Activated CD4-positive, alpha-beta T cell treated with anti-CD3 and anti-CD28 coated beads, Interleukin-2, amount 10 ng/mL, durations not matched to agents 24 days and 14 days (primary cell): ENCODE measurements at places on chromosomes 7 and 10. TPM values are rescaled to one million over a fixed set of nuclear protein-coding genes. Genes with fewer than 3 reads are reported as not detected.

- no peak overlapping the region for H3K4me3 ChIP-seq
- no peak for DNase-seq
- H3K36me3 ChIP-seq = peaks cover 70% of the 10 kb centered on the region
- no peak overlapping the region for H3K27ac ChIP-seq
Observed at GRCh38 chr10:128116851-128117615, 9.2 kb downstream of the MKI67 start.

Gene LIPK
- not detected in 2 replicates for total RNA-seq

DNA sequence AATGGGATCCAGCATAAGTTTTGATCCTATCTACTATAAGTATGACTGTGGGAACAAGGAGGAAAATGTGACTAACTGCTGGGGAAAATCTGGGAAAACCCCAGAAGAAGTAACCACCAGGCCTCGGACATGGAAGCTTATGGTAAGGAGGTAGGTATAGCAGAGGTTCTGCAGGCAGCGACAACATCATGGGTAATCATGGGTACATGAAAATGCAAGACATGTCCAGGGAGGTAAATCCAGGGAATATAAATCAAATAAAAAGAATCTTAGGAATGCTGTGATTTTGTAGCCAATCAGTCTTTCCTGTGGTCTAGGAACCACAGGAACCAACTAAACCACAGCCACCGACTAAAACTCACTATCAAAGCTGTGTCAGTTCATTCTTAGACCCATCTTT lies 168.3 kb upstream of the NPY start:
- no peak for DNase-seq
- no peaks in the 10 kb centered on the region for H3K27me3 ChIP-seq
- H3K36me3 ChIP-seq = no peaks in the 10 kb centered on the region
- no peak overlapping the region for H3K4me3 ChIP-seq
- H3K4me1 ChIP-seq = no peaks in the 10 kb centered on the region

GRCh38 chr7:137642472-137642871 lies 204.3 kb downstream of the DGKI start:
- DNase-seq = no peak
- peaks cover 4% of the 10 kb centered on the region for H3K27me3 ChIP-seq
- H3K4me1 ChIP-seq = peaks cover 1% of the 10 kb centered on the region
- no peaks in the 10 kb centered on the region for H3K36me3 ChIP-seq

Gene LMBR1
- 57.0 and 63.6 TPM in 2 replicates for total RNA-seq

GRCh38 chr7:32415936-32416335 lies 74.2 kb downstream of the LSM5 start:
- no peak for DNase-seq
- H3K27ac ChIP-seq = no peak overlapping the region
- no peak overlapping the region for H3K4me3 ChIP-seq
- H3K4me1 ChIP-seq = no peaks in the 10 kb centered on the region
- H3K36me3 ChIP-seq = no peaks in the 10 kb centered on the region

DNA sequence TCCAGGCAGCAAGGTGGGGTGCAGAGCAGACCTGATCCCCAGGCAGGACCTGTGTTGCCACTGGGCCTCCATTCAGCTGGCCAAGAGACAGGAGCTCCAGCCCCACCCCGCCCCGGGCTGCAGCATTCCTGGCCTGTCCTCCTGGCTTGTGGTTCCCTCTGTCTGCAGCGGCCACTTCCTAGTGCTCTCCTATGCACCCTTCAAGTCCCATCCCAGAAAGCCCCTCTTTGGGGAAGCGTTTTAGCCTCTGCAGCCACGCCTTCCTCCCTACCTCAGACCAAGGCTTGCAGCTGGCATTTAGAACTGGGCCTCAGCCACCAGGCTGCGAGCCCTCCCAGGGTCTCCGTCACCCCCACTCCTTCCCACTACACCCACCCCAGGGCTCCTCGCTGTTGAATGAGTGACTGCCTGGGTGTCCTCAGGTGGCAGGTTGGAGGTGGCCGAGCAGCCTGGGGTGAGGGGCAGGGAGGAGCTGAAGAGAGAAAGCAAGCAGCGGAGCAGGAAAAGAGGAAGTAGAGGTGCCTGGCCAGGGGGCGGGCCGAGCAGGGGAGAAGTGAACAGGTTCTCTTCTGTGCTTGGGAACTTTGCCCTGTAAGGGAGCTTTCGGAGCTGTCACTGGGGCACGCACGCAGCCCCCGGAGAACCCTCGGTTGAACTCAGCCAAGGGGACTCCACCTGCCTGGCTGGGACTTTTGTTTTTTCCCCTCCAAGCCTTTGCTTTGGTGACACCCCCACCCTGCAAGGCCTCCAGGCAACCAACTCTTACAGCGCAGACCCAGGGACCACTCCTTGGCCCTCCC lies 109.1 kb upstream of the TNRC18 start:
- H3K4me1 ChIP-seq = peaks cover 30% of the 10 kb centered on the region
- peak overlapping the region; percentile 93 for H3K27ac ChIP-seq
- peak overlapping the region; percentile 98 for H3K4me3 ChIP-seq
- DNase-seq = peak; percentile 87
- H3K36me3 ChIP-seq = peaks cover 20% of the 10 kb centered on the region

DNA sequence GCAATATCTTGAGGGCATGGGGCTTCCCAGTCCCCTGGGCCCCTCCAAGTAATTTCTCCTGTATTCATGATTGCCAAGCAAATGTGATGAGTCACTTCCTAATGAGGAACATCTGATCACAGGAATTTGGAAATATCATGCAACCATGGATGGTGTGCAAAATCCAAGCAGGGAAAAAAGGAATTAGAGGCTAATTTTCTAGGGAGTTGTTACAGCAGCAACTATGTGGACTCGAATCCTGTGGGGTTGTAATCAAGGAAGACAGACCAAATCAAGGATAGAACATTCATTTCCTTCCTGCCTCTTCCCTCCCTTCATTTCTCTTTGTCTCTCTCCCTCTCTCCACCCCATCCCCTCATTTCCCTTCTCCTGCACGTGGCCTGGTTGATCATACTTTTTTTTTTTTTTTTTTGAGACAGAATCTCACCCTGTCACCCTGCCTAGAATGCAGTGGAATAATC lies 23.9 kb upstream of the AGFG2 start:
- peaks cover 20% of the 10 kb centered on the region for H3K4me1 ChIP-seq
- H3K4me3 ChIP-seq = no peak overlapping the region
- no peak overlapping the region for H3K27ac ChIP-seq
- H3K27me3 ChIP-seq = peaks cover 3% of the 10 kb centered on the region
- no peak for DNase-seq

Gene PAPOLB
- not detected in 2 replicates for total RNA-seq

DNA sequence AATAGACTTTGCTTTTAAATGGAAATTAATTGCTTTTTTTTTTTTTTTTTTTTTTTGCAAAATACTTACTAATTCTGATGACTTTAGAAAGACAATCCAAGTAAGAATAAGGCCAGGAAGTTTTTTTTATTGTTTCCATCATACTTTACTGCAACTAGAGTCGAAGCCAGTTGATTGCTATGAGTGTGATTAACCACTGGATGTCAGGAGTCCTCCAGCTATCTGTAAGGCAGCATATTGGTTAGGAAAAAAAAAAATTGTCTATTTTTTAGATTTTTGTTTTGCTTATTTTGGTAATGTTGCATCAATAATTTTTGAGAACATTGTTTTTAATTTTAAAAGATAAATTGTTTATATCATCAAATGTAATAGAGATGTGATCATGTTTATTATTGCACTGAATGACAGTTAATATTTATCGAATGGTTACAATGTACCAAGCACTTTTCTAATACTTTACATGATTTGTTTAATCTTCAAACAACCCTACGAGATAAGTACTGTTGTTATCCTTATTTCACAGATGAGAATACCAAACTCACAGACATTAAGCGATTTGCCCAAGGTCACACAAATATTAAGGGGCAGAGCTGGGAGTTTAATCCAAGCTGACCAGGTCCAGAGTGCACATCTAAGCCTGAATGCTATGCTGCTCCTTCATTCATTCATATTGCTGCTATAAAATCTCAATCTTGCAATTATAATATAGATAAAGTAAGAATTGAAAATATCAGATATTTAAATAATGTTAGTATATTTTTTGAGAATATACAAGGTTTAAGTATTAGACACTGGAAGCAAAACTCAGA lies 19.9 kb upstream of the LMOD2 start:
- DNase-seq = no peak
- no peaks in the 10 kb centered on the region for H3K4me1 ChIP-seq
- peaks cover 23% of the 10 kb centered on the region for H3K27me3 ChIP-seq
- no peak overlapping the region for H3K4me3 ChIP-seq

Gene SFRP4
- not detected in 2 replicates for total RNA-seq

Gene LEP
- not detected in 2 replicates for total RNA-seq

Gene UBTD1
- total RNA-seq = 1.8 and 2.1 TPM in 2 replicates

- H3K27me3 ChIP-seq = no peaks in the 10 kb centered on the region
- peaks cover 32% of the 10 kb centered on the region for H3K36me3 ChIP-seq
- H3K27ac ChIP-seq = peak overlapping the region; percentile 62
Observed at GRCh38 chr7:143247372-143247771, 15.9 kb upstream of the GSTK1 start.

DNA sequence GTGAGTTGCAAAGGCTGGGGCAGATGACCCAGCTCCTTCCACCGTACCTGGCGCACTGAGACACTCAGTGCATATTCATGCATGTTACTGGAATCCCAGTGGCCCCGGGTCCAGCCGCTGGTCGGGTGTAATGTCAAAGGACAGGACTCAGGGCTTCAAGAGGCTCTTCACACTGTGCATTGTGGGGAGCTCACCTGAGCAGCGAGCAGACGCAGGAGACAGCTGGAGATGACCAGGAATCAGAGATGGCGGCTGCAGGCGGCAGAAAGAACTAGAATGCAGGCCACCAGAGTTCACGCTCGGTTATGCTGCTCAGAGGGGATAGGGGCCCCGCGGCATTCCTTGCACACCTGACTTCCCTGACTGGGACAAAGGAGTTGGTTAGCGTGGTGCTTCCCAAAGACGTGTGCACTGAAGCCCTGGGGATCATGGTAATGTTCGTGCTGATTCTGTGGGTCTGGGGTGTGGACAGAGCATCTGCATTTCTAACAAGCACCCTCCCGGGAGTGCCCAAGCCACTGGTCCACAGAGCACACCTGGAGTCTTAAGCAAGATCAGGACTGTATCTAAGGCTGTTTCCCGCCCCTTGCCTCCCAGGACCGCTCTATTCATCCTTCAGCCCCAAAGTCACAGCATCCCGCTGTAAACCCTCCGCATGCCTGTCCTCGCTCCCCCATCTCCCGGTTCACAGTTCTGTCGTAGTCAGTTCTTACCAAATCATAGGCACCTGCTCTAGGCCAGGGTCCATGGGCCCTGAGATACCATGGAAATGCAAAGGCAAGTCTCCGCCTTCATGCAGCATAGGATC lies 71.0 kb downstream of the MKI67 start:
- DNase-seq = no peak
- H3K4me1 ChIP-seq = peaks cover 27% of the 10 kb centered on the region
- H3K27ac ChIP-seq = no peak overlapping the region
- H3K27me3 ChIP-seq = no peaks in the 10 kb centered on the region
- H3K36me3 ChIP-seq = peaks cover 70% of the 10 kb centered on the region
